ENCODE measurements at places on chromosomes 5 and 9. TPM values are rescaled to one million over a fixed set of nuclear protein-coding genes. Genes with fewer than 3 reads are reported as not detected.
A peak's percentile ranks its signal among the peaks of the same experiment; 100 is the strongest.

STPG3 gene
- total RNA-seq: not detected

RCL1 gene
- 13.6 TPM for total RNA-seq

CRB2 gene
- total RNA-seq: not detected

OLFM1 gene
- total RNA-seq: not detected

DNA sequence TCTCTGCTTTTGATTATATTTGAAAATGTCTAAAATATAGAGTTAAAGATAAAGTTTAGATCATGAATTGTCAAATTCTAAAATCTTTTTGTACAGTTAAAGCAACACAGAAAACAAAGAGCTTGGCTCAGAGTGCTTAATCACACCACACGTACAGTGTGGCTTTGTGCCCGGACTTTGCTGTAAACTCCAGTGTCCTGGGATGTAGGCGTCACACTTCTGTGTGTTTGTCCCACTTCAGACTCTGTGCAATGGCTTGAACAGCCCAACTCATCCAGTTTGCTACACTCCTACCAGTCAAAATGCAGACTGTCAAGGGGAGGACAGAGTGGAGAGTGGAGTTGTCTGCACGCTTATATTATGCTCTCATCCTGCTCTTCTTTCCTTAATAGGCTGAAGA, 45.3 kb downstream of the SMARCA2 start:
- H3K4me1 ChIP-seq: peaks cover 10% of the 10 kb centered on the region
- H3K27me3 ChIP-seq: no peaks in the 10 kb centered on the region
- DNase-seq: no peak
- H3K27ac ChIP-seq: no peak overlapping the region
- H3K36me3 ChIP-seq: peaks cover 74% of the 10 kb centered on the region

DNA sequence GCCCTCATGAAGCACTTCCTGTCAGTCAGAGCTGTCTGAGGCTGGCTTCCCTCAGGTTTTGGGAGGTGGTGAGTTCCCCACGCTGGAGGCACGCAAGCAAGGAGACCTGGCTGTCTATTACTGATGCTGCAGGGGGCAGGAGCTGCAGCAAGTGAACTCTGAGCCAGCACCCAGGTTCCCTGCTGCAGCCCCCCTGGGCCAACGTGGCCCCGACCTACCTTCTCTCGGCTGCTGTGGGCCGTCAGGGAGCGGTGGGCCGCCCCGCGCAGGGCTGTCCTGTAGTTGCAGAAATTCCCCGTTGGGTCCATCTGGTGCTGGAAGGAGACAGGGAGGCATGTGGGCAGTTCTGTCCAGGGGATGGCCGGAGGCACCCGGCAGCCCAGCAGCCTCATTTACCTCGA, 46.8 kb upstream of the RNF130 start:
- H3K4me3 ChIP-seq: no peak overlapping the region
- peaks cover 2% of the 10 kb centered on the region for H3K27me3 ChIP-seq
- no peak overlapping the region for H3K27ac ChIP-seq
- H3K4me1 ChIP-seq: no peaks in the 10 kb centered on the region
- no peaks in the 10 kb centered on the region for H3K36me3 ChIP-seq

GRCh38 chr9:94949370-94949769, 222.9 kb downstream of the AOPEP start:
- peaks cover 34% of the 10 kb centered on the region for H3K4me1 ChIP-seq
- H3K27me3 ChIP-seq: no peaks in the 10 kb centered on the region
- DNase-seq: no peak
- peaks cover 2% of the 10 kb centered on the region for H3K36me3 ChIP-seq
- no peak overlapping the region for H3K27ac ChIP-seq
- H3K4me3 ChIP-seq: no peak overlapping the region

DNA sequence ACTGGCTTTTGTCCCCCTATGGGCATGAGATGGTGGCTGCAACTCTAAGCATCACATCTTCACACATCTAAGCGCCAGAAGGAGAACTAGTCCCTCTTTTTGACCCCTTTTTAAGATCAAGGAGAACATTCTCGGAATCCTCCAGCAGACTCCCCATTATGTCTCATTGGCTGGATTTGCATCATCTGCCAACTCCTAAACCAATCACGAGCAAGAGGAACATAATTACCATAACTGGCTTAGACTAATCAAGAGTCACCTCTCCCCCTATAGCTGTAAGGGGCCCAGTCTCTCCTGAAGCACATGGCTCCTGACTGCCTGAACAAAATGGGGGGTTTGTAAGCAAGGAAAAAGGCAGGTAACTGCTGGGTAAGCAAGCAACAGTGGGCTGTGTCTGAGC, 68.5 kb upstream of the IQGAP2 start:
- H3K4me1 ChIP-seq: peaks cover 60% of the 10 kb centered on the region
- no peak overlapping the region for H3K4me3 ChIP-seq
- H3K27ac ChIP-seq: no peak overlapping the region
- no peaks in the 10 kb centered on the region for H3K27me3 ChIP-seq

GRCh38 chr5:134374232-134374631, 2.9 kb downstream of the UBE2B start:
- peak; percentile 25 for DNase-seq
- H3K27ac ChIP-seq: no peak overlapping the region
- H3K4me3 ChIP-seq: no peak overlapping the region

DNA sequence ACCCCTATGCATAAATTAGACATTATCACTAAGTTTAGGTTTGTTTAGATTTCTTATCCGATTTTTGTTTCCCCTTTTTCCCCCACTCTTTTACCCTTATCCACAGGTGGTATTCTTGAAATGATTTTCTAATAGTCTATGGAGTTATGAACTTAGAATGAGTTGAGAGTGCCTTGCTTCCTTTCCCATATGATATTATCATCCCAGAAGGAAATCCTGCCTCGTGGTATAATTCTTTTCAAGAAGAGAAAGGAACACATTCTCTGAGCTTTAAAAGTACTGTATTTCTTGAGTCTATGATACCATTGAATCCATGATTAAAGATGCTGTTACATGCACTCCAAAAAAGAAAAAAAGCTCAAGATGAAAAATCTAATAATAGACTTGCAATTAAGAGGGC, 76.9 kb upstream of the ADAMTSL1 start:
- no peaks in the 10 kb centered on the region for H3K4me1 ChIP-seq
- H3K36me3 ChIP-seq: no peaks in the 10 kb centered on the region
- no peaks in the 10 kb centered on the region for H3K27me3 ChIP-seq
- DNase-seq: no peak

GRCh38 chr5:165956854-165957253, 2334.6 kb upstream of the WWC1 start:
- H3K27me3 ChIP-seq: no peaks in the 10 kb centered on the region
- DNase-seq: no peak

GRCh38 chr5:126744836-126745235, 32.1 kb upstream of the LMNB1 start:
- H3K27me3 ChIP-seq: no peaks in the 10 kb centered on the region
- H3K27ac ChIP-seq: no peak overlapping the region
- H3K4me1 ChIP-seq: peaks cover 31% of the 10 kb centered on the region
- no peak overlapping the region for H3K4me3 ChIP-seq
- no peak for DNase-seq

GRCh38 chr9:71680189-71680980, 87.9 kb downstream of the CEMIP2 start:
- no peaks in the 10 kb centered on the region for H3K27me3 ChIP-seq
- DNase-seq: no peak
- H3K36me3 ChIP-seq: peaks cover 26% of the 10 kb centered on the region
- peaks cover 30% of the 10 kb centered on the region for H3K4me1 ChIP-seq
- no peak overlapping the region for H3K4me3 ChIP-seq
- H3K27ac ChIP-seq: no peak overlapping the region

GRCh38 chr5:43316421-43316820, 3.2 kb upstream of the HMGCS1 start:
- no peak overlapping the region for H3K27ac ChIP-seq
- H3K4me3 ChIP-seq: no peak overlapping the region
- peaks cover 38% of the 10 kb centered on the region for H3K4me1 ChIP-seq
- DNase-seq: no peak

Measured in activated CD4-positive, alpha-beta T cell treated with anti-CD3 and anti-CD28 coated beads, Interleukin-2, amount 10 ng/mL, durations not matched to agents 7 days and 5 days (primary cell).